ENCODE measurements at places on chromosomes 12 and 14. TPM values are rescaled to one million over a fixed set of nuclear protein-coding genes. Genes with fewer than 3 reads are reported as not detected.
A peak's percentile ranks its signal among the peaks of the same experiment; 100 is the strongest.

The TMBIM4 gene
- 102 TPM for total RNA-seq

The IGF1 gene
- total RNA-seq, result 3.6 TPM

DNA sequence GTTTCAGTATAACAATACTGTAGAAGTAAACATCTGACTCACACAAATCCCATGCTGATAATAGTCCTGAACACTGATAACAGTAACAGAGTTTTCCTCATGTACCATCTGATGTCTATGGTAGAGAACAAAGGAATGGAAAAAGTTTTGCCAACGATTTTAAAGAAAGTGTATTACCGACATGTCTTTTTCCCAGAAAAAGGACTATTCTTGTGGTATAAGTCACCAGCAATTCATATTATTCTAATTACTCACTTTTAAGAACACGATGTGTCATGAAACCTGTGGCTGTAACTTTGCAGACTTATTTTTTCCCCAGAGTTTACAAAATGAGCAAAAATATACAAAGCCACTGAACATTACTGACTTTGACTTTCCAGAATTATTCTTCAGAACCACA lies 40.1 kb upstream of the DCN start:
- no peak for DNase-seq
- H3K27me3 ChIP-seq, result no peaks in the 10 kb centered on the region
- H3K36me3 ChIP-seq, result no peaks in the 10 kb centered on the region
- H3K4me1 ChIP-seq, result no peaks in the 10 kb centered on the region

- H3K4me3 ChIP-seq, result no peak overlapping the region
- no peaks in the 10 kb centered on the region for H3K4me1 ChIP-seq
- H3K27me3 ChIP-seq, result no peaks in the 10 kb centered on the region
- H3K27ac ChIP-seq, result no peak overlapping the region
Measured at GRCh38 chr14:69475194-69475818, 9.2 kb upstream of the PLEKHD1 start.

DNA sequence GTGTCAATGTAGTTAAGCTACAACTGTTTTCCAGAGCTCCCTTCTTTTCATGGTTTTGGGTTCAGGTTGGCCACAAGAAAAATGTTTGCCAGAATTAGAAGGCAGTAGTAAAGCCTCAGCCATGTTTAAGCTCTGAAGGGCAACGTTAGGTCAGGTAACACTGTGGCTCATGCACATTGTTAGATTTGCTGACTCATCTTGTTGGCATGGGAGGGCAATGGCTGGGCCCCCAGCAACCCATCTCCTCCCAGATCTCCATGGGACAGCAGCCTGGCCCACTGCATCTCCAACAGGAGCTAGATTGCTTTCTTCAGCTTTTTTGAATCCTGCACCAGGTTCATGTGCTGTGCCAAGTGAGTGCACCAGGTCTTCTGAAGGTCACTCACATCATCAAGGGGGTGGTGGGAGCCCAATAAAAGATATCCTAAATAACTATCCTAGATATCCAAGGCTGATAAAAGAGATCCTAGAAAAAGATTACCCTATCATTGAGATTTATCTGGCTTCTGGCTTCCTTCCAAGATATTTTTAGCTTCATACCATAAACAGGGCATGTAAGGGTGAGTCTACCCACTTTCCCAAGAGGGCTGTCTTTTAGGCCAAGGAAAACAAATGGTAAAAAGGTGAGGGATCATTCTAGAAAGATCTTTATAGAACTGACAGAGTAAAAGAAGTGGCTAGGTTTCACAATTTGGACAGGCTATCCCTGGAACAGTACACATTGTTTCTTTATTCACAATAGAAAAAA lies 28.9 kb downstream of the PTGER2 start:
- H3K4me1 ChIP-seq, result no peaks in the 10 kb centered on the region
- no peaks in the 10 kb centered on the region for H3K36me3 ChIP-seq
- H3K4me3 ChIP-seq, result no peak overlapping the region
- DNase-seq, result no peak
- H3K27ac ChIP-seq, result no peak overlapping the region

- H3K4me1 ChIP-seq, result peaks cover 26% of the 10 kb centered on the region
- DNase-seq, result no peak
- H3K4me3 ChIP-seq, result no peak overlapping the region
- peak overlapping the region; percentile 81 for H3K27ac ChIP-seq
Measured at GRCh38 chr12:46462641-46463355, 90.2 kb upstream of the SLC38A2 start.

The HCAR2 gene
- total RNA-seq, result not detected

GRCh38 chr14:32258336-32258993 lies 55.4 kb upstream of the RNU6-8 start:
- no peak overlapping the region for H3K4me3 ChIP-seq
- no peaks in the 10 kb centered on the region for H3K36me3 ChIP-seq
- peak overlapping the region; percentile 78 for H3K27ac ChIP-seq
- H3K4me1 ChIP-seq, result no peaks in the 10 kb centered on the region
- no peaks in the 10 kb centered on the region for H3K27me3 ChIP-seq

All from uterus (tissue), 4 donors.